Stimulated activated CD4-positive, alpha-beta T cell treated with anti-CD3 and anti-CD28 coated beads, Interleukin-12 subunit alpha, Interleukin-12 subunit beta, amount 100 ng/mL, for 48 hours (primary cell): ENCODE measurements at places on chromosomes 16 and 17.

DNA sequence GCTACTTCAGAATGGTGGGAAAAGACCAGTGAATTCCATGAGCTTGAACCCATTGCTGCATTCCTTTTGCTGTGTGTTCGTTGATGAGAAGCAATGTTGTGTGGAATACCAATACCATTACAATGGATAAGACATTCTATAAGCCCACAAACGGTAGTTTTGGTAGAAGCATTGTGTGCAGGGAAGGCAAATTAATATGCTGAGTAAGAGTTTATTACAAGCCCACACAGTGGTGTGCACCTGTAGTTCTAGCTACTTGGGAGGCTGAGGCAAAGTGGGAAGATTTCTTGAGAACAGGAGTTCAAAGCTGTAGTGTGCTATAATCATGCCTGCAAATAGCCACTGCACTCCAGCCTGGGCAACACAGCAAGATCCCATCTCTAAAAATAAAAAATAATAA, 19.9 kb upstream of the TENT4B start:
- no peak for DNase-seq

DNA sequence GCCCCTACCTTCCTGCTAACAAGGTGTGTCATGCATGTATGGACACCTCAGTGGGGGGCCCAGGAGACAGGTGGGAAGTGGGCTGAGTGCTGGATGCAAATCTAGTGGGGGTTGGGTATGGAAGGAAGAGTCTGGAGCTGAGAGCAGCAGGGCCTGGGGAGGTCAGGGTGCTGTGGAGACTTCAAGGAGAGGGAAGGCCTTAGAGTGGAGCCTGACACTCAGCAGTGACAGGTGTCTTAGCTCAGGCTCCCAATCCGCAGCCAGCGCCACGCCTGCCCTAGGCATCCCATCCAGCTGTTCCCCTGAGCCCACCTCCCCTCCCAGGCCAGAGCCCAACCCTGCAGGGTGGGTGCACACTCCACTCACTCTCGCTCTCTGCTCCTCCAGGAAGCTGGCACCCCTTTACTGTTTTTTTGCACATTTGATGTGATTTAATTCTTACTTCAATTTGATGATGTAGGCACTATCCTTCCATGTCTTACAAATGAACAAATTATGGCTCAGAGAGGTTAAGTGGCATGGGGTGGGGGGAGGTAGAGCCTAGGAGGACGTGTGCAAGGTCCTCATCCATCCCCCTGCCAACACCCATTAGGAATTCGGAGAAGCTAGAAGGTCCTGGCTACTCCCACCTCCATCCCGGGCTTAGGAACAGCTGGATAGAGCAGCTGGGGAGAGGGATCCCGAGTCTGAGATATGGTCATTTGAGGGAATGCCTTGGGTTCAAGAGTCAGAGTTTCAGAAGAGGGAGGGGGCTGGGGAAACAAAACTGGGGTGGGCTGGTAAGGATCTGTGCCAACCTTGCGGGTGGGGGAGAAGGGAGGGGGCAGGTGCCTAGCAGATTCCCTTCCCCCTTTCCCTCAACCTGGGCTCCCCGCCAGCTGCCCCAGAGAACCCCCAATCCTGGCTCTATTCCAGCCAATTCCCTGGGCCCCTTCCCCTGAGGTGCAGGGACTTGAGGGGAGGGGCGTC, 2.1 kb downstream of the FAM171A2 start:
- DNase-seq = no peak

DNA sequence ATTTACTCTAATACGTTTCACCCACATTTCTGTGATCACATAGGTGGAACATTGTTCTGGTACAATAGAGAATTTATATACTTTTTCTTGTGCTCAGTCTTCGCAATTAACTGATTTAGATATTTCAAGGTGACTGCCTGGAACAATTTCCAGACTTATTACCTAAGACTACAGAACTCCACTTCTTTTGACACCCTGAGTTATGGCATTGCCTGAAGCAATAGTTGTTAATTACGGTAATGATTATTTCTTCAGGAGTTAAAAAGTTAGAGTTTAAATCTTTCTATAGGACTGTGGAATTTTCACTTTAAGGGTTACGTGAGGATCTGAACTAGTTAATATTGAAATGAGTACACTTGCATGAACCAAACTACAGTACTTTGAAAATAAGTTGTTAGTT, 74.8 kb downstream of the MAP2K6 start:
- DNase-seq = no peak

DNA sequence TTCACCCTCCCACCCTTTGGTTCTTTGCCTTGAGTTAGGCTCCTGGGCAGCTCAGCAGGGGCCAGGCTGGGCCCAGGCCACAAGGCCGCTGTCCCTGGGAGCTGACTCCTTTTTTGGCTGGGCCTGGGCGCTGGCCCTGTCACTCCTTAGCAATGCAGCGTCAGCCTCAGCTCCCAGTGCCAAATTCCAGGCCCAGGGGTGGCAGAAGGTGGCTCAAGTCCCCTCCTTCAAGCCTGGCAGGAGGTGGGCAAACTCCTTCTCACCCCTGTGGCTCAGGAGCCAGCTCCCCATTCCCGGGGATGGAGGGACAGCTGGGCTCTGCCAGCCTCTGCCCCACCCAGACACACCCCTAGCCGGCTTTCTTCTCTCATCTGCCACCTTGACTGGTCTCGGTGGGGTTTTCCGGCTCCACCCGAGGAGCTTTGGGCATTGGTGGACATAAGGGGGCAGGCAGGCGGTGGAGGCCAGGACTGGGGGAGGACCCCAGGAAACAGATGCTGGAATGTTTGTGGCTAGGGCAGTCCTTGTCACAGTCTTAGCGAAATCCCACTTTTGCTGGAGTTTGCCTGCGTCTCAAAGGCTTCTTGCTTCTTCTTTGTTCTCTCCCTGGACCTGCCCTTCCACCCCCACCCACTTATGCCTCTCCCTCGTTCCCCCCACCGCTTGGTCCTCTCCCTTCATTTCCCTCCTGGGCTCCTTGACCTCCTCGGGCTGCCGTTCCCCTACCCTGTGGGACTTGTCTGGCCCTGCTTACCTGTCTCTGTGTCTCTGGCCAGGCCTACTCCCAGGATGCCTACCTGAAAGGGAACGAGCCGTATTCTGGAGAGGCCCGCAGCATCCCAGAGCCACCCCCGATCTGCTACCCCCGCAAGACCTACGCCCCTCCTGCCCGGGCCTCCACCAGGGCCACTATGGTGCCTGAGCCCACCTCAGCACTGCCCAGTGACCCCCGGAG, 37.4 kb downstream of the ARHGAP23 start:
- DNase-seq = no peak

- DNase-seq = no peak
Observed at GRCh38 chr17:45315648-45316433, 979 bp downstream of the MAP3K14 start.

DNA sequence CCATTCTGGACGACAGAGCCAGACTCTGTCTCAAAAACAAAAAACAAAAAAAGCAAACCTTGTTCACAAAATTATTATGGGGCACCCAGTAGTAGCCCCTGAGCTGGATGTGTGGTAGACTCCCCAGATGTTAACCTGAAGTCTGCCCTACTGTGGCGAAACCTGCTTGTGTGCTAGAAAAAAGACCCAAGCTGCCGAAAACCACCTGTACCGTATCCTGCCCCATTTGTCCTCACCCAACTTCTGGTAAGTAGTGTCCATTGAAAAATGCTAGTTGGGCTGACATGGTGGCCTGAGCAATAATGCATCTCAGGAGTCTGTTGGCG, 9.1 kb downstream of the RMI2 start:
- no peak for DNase-seq

GRCh38 chr16:23570992-23571632, 13.6 kb downstream of the UBFD1 start:
- DNase-seq = no peak

- DNase-seq = no peak
Observed at GRCh38 chr17:19569785-19570543, 36.3 kb downstream of the SLC47A1 start.

DNA sequence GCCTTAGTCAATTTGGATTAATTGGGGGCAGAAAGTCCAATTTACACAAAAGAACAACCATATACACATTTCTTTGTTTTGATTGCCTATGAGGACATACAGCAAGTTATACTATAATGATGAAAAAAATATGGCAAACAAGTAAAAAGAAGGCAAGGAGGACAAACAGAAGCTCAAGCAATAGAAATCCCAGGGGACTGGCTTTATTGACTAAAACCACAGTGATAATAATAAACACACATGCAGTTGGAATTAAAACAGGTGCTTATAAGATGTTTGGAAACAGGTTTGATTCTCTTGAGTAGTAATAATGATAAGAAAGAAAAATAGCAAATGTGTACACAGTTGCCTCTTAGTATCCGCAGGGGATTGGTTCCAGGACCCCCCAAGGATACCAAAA, 176.4 kb downstream of the SHISA9 start:
- no peak for DNase-seq

DNA sequence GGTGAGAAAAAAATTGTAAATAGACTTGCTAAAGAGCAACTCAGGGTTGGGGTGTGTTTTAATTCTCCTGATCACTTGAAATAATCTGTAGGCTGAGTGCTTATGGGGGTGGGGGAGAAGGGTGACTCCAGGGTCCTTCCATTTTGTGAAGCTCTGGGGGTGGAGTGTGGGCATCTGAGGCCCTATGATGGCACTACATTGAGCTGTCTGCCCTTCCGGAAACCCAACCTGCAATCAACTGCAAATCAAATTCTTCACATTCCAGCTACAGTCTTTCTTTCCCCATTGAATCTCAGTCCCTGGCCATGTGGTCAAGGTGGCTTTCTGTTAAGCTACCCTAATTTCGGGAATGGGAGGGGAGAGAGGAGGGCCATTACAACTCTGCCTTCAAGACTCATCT, 6.0 kb upstream of the CDC6 start:
- no peak for DNase-seq
